ENCODE measurements at places on chromosomes 7 and 10.

DNA sequence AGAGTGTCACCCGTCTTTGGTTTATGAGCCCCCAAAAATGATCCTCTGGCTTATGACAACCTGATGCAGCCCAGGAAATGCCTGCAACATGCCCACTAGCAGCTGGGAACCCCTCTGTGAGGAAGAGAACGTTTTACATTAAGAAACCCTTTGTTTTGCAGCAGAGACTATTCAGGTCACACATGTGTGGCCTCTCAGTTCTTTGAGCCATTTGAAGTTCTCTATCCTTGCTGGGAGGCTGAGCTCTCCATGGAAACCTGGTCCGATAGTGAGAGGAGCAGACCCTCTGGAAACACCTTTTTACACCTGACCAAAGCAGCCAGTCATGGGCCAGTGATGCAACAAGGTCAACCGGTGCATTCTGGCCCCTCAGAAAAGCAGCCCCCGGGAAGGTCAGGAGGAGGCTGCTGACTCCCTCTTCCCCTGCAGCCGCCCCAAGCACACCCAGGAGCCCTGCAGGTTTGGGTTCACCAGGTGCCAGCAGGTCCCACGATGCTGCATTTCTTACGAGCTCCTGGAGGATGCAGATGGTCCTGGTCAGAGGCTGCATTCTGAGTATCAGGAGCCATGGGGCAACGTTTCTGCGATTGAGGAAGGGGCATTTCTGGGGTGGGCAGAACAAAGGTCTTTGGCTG is 134.3 kb downstream of the ZMYND11 start:
- no peak for DNase-seq

GRCh38 chr10:54710918-54711317 is 90.1 kb downstream of the PCDH15 start:
- DNase-seq = no peak

- DNase-seq = no peak
Observed at GRCh38 chr7:24885305-24885704, 94.7 kb downstream of the OSBPL3 start.

GRCh38 chr10:129191797-129192196 is 275.2 kb upstream of the MGMT start:
- no peak for DNase-seq

DNA sequence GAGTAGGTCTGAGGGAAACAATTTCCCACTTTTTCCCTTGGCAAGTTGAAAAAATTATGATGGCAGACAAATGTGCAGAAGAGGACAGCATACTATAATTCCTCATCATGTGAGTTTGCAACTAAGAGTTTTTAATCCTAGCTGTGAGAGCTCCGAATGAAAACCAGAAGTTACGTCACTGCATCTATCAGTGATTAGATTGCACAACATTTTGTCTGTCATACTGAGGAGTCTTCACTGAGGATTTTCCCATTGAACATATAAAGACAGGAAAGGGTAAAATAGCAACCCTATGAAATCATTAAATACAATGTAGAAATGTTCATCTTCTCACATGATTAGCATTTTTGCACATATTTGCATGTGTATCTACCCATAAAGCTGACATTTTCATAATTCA is 45.8 kb downstream of the ZNF736 start:
- DNase-seq = no peak

GRCh38 chr7:101560856-101561255 is 68.2 kb downstream of the MYL10 start:
- no peak for DNase-seq

GRCh38 chr10:31000867-31001266 is 30.8 kb downstream of the ZNF438 start:
- peak; percentile 47 for DNase-seq
